ENCODE measurements at places on chromosomes 7 and 10.

- DNase-seq, result no peak
Observed at GRCh38 chr10:3239920-3240894, 67.6 kb upstream of the PITRM1 start.

DNA sequence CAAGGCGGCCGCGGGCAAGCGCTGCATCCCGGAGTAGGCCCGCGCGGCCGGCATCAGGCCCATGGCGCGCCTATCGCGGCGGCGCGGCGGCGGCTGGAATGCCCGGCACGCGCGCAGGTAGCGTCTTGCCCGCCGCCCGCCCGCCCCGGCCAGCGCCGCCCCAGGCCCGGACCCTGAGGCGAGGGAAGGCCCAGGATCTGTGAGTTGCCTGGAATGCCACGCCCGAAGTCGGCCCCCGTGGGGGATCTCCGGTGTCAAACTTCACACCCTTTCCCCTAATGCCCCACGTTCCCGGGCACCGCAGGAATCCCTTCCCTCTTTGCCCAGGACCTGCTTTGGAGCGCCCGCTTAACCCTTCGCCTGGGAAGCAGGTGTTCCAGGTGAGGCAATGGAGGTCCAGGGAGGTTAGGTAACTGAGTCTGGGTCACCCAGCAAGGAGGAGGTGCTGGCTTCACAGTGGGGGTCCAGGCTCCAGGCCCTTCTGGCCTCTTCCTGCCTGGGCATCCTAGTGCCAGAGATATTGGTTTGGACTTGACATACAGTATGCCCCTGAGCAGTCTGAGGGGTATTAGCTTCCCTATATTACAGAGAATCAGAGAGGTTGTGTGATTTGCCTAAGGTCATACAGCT lies 138.1 kb downstream of the ARHGAP22 start:
- DNase-seq, result peak; percentile 32

- DNase-seq, result no peak
Observed at GRCh38 chr10:106711313-106711906, 453.1 kb downstream of the SORCS1 start.

GRCh38 chr7:143049362-143049761 lies 2.8 kb upstream of the OR6V1 start:
- DNase-seq, result peak; percentile 2

DNA sequence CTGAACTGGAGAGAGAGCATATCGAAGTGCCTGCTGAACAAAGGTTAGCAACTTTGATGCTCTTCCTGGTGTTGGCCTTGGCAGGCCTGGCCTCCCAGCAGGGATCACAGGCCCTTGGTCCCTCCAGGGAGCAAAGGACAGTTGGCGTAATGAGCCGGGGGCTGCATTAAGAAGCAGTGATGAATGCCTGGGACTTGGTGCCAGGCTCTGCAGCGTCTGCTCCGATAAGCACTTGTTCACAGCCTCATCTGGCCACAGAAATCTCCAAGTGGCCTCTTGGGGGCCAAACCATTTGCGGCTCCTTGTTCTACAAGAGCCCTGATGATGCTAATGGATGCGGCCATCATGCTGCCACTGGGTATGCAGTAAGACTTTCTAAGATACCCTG lies 31.8 kb downstream of the CRHR2 start:
- no peak for DNase-seq

GRCh38 chr10:122132882-122133565 lies 138.1 kb upstream of the BTBD16 start:
- DNase-seq, result no peak

DNA sequence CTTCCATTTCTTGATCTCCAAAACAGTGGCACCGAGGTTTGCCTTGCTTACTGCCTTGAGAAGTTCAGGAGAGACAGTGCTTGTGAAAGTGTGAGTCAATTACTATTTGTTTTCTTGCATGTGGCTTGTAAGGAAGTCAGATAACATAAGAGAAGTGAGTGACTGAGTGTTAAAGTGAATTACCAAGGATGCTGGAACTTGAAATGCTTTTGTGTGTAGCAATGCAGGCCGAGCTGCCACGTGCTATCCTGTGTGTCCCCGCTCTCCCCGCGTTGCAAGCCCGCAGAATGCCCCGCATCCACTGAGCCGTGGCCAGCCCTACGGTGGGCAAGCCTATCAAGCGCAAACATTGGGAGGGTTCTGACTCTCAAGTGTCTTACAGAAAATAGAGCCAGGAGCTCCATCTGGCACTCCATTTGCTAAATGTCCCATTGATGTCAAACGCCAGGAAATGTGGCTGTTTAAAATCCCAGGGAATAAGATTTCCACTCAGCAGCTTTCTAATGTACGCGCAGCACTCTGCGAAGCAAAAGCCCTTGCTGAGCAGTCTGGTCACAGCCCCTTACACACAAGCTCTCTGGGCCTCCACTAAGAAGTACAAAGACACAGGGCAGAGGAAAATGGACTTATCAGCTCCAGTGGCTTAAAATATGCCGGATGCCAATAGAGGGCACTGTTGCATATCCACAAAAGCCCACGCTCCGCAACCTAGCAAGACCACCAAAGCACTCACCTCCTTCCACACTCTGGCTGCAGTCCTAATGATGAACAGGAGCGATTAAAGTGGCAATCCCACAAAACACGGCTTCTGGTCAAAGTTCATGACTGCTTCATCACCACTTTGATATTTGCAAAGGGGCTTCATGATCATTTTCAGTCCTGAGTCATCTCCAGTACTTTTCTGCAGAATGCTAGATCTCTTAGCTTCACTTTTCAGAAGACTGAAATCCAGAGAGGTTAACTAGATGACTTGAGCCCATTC lies 158.0 kb upstream of the ITGB1 start:
- no peak for DNase-seq

DNA sequence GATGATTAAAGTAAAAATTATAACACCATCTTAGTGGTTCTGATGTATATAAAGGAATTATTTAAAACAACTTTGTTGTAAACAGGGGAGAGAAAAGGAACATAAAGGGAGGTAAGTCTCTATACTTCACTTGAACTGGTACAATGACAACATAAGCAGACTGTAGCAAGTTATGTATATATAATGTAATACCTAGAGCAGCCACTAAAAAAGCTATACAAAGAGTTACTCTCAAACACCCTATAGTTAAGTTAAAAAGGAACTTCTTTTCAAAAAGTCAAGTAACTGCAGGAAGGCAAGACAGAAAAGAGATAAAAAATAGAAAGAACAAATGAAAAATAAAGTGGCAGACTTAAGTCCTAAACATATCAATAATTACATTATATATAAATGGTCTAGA lies 82.3 kb downstream of the ZNF503 start:
- DNase-seq, result no peak

DNA sequence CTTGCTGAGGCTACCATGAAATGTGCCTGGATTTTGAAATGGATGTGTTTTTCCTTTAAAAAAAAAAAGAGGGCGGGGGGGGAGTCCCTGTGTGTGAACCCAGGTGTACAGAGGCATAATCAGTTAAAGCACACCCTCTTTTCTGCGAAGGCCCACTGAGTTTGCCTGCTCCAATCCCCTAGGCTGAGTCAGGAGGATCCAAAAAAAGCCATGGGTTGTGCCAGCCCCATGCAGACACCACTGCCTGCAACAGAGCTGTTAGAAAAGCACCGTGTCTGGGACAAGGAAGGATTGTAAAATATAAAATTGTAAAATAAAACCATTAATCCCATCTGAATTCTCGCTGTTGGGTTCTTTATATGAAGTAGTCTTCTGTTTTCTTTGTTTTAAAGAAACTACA lies 217.9 kb downstream of the ADAM12 start:
- DNase-seq, result no peak

DNA sequence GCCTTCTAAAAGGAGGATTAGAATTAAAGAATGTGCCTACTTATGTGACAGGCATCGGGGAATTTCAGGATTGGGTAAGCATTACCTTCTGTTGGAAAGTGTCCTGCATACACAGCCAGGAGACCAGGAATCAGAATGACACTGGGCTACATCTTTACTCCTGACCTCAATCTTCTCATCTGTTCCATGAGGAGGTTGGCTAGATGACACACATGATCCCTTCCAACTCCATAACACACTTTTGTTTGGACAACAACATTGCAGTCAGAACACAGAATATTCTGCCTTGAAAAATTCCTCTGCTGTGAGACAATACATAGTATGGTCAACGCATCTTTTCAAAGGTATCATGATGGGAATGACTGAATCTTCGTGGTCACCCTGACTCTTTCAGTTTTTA lies 1281.2 kb upstream of the SORCS1 start:
- DNase-seq, result no peak

DNA sequence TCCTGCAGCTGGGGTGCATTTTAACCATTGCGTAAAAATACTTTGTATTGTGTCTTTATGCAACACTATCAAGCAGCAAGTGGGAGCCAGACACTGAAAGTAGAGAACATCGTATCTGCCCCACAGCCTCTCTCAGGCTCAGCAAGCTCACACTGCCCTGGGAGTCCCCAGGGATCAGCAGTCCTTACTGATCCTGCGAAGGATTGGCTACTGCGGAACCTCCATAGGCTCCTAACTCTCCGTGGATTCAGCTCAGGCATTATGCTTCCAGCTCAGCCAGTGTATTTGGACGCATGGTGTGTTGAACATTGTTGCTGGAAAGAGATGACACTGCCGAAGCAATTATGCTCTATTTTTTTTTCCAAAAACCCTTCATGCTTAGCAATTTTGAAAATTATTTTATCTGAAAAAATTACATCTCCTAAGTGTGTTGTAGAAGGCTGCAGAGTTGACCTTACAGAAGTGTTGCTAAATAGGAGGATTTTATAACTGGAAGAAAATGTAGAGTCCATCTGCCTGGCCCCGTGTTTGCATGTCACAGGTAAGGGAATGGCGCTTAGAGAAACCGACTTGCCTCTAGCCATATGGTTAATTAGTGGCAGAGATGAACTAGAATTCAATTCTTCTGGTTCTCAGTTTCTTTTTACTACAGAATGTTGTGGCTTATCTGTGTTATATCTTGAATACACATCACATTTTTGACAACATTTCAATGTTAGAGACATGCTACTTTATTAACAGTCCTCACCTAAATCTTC lies 276.4 kb upstream of the COBL start:
- no peak for DNase-seq

GRCh38 chr10:71611131-71611530 lies 108.4 kb downstream of the C10orf105 start:
- no peak for DNase-seq

GRCh38 chr10:119416855-119417254 lies 125.7 kb downstream of the RGS10 start:
- peak; percentile 88 for DNase-seq

DNA sequence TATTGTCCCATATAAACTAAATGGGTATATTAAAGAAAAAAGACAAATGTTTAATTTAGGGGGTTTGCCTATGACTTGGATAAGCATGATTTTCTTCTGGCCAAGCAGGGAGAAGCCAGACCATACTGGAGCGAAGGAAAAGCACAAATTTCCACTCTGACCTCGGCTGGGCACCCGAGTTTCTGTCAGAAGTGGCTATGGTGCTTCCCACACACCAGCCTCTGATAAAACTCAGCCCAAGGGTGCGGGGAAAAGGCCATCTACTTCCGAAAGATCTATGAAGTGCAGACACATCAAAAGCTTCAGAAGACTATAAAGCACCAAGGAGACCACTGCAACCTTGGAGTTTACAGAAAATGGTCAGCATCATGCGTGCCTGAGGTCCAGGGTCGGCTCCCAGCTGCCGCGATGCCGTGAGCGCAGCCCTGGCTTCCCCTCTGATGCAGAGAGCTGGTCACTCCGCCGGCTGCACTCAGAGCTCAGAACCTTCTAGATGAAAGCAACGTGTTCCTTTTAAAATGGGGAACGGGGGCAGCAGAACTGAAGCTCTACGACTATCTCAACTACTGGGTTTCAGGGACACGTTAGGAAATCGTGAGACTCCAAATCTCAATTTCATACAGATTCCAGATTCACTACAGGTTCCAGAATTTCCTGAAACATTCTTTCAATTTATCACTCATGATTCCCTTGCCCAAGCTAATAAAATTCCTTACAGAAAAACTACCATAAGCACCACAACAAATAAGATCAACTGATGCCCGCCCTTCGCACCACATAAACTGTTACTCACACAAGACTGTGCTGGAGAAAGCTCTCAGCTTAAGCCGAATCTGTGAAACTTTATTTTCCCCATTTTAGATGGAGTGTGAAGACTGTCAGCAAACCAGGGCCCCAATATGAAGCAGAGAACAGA lies 84.5 kb downstream of the DIP2C start:
- DNase-seq, result no peak

- no peak for DNase-seq
Observed at GRCh38 chr7:5036446-5036845, 9.2 kb upstream of the RBAK start.

DNA sequence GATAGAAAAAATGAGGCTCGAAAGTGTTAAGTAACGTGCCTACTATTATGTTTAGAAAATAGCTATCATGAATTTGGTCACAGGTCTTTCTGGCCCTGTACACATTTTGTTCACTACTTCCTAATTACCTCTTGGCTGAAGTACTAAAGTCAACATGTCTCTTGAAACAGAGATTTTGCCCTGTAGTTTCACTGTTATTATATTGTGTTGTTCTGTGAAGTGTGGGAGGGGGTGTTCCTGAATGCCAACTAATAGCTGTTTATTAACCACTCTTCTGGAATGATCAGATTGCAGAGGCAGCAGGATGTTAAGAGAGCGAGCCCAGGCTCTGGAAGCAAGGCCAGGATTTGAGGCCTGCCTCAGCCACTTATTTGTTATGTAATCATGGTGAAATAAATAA lies 72.1 kb downstream of the RNF133 start:
- no peak for DNase-seq

- DNase-seq, result no peak
Observed at GRCh38 chr7:137351941-137352340, 8.4 kb upstream of the PTN start.

Data from left lung (tissue), 14 donors.